ENCODE measurements at places on chromosomes 4 and X. TPM values are rescaled to one million over a fixed set of nuclear protein-coding genes. Genes with fewer than 3 reads are reported as not detected.

The CXCL3 gene
- 1.5 TPM for total RNA-seq

The UNC5C gene
- total RNA-seq: 2.2 TPM

The EXOC1L gene
- total RNA-seq: not detected

The FHIP1A gene
- 11.6 TPM for total RNA-seq

The FGB gene
- not detected for total RNA-seq

The EVC2 gene
- 0.70 TPM for total RNA-seq

The HMGB2 gene
- 36.1 TPM for total RNA-seq

The SHISA3 gene
- 1.6 TPM for total RNA-seq

The SYTL5 gene
- total RNA-seq: 3.2 TPM

The ZCCHC4 gene
- total RNA-seq: 14.7 TPM

The CSAG3 gene
- total RNA-seq: not detected

The MAGEC2 gene
- not detected for total RNA-seq

The MAOB gene
- 79.0 TPM for total RNA-seq

The CXCL1 gene
- 4.1 TPM for total RNA-seq

The PARM1 gene
- total RNA-seq: 10.3 TPM

The CCDC149 gene
- 5.1 TPM for total RNA-seq

The CPEB2 gene
- total RNA-seq: 10.7 TPM

The TMEM154 gene
- 0.38 TPM for total RNA-seq

The PDGFC gene
- total RNA-seq: 16.1 TPM

The ZNF711 gene
- total RNA-seq: 3.2 TPM

The CLDN24 gene
- not detected for total RNA-seq

The DCAF4L1 gene
- total RNA-seq: 0.53 TPM

The FAM9B gene
- not detected for total RNA-seq

The ADH7 gene
- not detected for total RNA-seq

The PRRG3 gene
- 0.19 TPM for total RNA-seq

The BTK gene
- 1.4 TPM for total RNA-seq

The TRIM60 gene
- total RNA-seq: not detected

The MCF2 gene
- not detected for total RNA-seq

The MAGEB1 gene
- not detected for total RNA-seq
